ENCODE measurements at places on chromosomes 3 and 15. TPM values are rescaled to one million over a fixed set of nuclear protein-coding genes. Genes with fewer than 3 reads are reported as not detected.

Gene SEC61A1
- total RNA-seq: 116 TPM

Gene ACKR4
- 2.0 TPM for total RNA-seq

Gene SI
- total RNA-seq: not detected

Gene THRB
- 21.0 TPM for total RNA-seq

Gene FAM174B
- 12.1 TPM for total RNA-seq
